Stimulated activated CD8-positive, alpha-beta memory T cell treated with anti-CD3 and anti-CD28 coated beads, Interleukin-12 subunit alpha, Interleukin-12 subunit beta, amount 100 ng/mL, for 1 hour (primary cell): ENCODE measurements at places on chromosomes 1 and 21.

DNA sequence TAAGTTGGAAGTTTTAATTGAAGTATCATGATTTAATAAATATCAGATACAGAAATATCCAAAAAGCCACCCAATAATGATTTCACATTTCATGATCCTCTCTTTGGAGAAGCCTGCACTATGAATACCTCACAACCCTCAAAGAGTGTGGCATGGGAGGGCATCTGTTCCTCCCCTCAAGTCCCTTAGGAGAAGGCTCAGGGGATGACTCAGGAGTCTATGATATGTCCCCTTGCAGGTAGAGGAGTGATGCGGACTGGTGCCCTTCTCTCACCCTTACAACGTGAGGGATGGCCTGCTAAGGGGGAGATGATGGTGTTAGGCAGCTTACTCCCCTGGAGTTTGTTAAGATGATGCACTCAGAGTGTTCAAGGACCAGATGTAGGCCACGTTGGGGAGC, 303.3 kb upstream of the DUSP10 start:
- no peak for DNase-seq

GRCh38 chr1:12615865-12616708, 1.9 kb downstream of the DHRS3 start:
- no peak for DNase-seq

- no peak for DNase-seq
Measured at GRCh38 chr1:244712669-244713068, 59.7 kb downstream of the DESI2 start.

GRCh38 chr1:172473302-172473701, 29.4 kb upstream of the PIGC start:
- no peak for DNase-seq

- no peak for DNase-seq
Measured at GRCh38 chr1:244181867-244182266, 130.8 kb downstream of the ZBTB18 start.

DNA sequence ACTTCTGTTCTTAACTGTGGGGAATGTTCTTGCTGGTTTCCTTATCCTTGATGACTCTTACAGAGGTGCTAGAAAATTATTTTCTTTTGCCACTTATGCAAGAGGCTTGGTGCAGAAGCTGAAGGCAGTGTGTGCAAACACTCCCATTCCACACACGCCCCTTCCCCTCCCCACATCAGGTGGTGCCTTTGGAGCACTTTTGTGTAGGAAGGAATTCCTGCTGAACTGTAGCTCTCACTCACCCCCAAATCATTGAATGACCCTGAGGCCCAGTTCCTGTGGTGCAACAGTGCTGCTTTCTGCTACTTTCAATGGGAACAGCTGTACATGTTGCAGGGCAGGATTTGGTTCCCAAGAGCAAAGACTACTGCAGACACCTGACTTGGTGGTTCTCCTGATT, 101.8 kb downstream of the CD247 start:
- DNase-seq = no peak

- no peak for DNase-seq
Measured at GRCh38 chr1:218751208-218751948, 406.2 kb downstream of the TGFB2 start.

DNA sequence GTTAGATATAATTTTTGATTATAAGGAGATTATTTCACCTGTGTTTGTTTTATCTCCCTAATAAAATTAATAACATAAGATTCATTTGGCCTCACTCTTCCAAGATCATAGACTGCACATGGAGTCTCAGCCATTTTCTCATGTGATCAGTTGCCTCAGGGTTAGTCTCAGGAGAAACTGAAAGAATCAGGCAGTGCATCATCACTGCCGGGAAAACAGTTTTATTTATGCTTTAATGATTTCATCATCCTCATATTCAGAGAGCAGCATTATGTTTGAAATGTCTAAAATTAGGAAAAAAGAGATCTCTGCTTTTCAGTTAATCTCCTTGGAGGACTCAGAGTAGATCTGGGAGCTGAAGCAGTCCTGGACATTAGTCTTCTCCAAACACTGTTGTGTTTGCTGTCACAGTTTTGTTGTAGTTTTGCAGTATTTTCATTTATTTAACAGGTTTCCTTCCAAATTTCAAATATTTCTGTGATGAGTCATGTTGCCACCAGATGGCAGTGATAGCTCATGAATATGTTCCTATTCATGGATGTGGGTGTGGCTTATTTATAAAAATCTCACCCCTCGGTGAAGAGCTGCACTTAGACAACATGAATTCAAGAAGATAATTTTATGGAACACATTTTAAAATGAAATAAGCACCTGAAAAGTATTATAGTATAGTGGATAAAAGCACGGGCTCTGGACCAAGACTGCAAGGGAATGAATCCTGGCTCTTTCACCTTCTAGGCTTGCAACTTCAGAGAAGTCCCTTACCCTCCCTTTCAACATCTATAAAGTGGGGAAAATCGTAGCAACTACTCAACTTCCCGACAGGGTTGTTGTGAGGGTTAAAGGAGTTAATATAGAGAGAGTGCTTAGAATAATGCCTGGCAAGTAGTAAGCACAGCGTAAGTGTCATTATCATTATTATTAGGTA, 31.2 kb downstream of the CHD1L start:
- DNase-seq = no peak

DNA sequence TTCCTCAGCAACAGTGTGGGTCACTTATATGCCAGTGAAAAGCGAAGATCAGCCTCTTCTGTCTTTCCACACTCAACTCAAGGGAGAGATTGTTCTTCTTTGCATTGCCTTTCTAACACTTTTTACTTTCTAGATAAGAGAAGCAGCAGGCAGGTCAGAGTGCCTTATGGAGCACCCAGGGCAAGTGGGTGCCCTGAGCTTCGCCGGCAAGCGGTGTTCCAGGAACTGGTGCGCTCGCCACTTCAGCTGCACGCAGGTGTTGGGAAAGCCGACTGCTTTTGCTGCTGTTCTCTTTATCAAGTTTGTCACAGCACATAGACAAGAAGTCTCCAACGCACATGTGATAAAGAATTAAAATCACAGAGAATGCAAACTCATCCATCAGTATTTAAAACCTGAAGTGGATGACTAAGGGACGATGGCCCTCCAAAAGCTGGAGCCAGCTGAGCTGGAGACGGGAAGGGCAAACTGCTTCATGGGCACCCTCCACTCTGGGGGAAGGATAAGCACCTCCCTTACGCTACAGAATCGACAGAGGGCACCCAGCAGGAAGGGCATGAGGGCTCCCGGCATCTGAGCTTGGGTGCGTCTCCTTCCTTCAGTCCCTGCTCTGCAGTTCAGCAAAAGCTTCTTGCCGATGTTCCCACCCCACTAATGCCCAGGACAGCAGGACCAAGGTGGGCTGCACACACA, 20.7 kb downstream of the UBE2G2 start:
- no peak for DNase-seq

DNA sequence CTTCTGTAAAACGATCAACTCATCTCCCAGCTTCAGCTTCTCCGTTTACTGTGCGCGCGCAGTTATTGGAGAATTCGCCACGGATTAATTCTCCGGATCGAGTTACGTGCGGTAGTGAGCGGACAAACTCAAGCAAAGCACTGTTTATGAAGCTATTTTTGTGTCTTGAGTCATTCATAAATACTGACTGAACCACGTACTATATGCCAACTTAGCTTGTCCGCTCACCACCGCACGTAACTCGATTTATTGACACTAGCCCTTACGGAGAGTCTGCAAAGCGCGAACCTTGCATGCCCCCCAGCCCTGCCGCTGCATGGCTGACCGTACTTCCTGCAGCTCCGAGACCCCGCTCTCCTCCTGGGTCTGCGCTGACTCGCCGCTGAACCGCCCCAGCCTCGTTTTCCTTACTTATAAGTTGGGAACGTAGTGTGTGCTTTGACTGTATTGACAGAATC, 773 bp downstream of the CHD1L start:
- DNase-seq = no peak

DNA sequence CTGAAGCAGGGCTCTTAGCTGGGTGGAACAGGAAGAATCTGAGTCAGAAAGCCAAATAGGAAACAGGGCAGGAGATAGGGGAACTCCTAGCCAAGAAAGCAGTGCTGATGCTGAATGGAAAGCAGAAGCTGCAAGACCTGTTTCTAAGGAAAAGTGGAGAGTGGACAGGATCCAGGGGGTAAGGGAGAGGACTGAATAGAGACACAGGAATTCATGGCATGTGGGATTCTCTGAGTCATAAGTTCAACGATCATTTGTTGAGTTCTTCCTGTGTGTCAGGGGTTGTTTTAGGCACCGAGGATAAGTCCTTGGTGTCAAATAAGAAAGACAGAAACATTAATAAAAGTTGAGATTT, 153.8 kb upstream of the FGGY start:
- no peak for DNase-seq

GRCh38 chr1:214438075-214438474, 113.3 kb downstream of the PTPN14 start:
- no peak for DNase-seq

GRCh38 chr1:78437941-78438340, 52.8 kb upstream of the PTGFR start:
- DNase-seq = no peak

- no peak for DNase-seq
Measured at GRCh38 chr1:208127792-208128529, 116.2 kb downstream of the PLXNA2 start.

DNA sequence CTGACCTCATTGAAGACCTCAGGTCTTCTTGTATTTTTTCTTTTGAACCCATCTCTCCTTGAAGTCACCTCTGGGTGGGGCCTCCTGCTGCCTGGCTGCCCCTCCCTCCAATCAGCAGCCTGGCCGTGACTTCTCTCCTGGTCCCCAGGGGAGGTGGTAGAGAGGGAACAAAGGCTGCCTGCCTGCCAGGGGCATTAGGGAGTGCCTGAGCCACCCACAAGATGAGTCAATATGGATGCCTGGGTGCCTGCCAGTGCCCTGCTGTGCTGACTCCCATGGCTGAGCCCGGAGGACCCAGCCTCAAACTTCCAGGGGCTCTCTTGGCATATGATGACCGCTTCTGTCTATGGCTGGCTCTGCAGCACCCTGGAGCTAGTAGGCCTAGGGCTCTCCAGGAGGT, 5.3 kb upstream of the CDCP2 start:
- DNase-seq = no peak

GRCh38 chr1:54987427-54987826, 7.0 kb downstream of the TMEM61 start:
- no peak for DNase-seq

GRCh38 chr1:14236097-14236496, 362.4 kb upstream of the KAZN start:
- no peak for DNase-seq

DNA sequence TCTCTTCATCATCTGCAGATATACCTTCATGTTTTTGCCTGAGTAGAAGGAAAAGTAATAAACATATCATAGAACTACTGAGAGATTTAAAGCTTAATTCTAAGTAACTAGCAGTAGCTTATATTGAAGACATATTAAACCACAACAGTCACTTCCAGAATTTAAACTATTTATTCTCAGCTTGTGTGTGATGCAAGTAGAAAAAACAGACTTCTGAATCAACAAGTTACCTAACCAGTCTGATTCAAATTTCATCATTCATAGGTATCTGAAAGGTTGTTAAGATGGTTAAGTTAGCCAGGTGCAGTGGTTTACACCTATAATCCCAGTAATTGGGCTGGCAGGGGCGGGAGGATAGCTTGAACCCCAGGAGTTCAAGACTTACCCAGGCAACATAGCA, 41.9 kb downstream of the SPAG17 start:
- no peak for DNase-seq

DNA sequence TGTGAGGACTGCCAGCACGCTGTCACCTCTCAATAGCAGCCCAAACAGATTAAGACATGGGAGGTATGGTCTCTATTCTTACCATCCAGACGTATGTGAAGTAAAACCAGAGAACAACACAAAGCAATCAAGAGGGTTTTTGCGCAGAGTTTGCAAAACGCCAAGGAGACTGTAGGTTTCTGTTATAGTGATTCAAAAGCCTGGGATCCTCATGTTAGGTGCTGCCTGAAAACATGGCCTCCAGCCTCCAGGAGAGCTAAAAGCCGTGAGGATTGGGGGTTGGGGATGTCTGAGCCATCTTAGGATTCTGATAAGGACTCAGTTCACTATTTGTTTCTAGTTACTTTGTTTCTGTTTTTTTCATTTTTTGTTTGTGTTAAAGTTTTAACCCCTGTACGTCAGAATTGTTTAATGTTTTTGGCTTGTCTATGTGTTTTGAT, 4.2 kb upstream of the CCT8 start:
- no peak for DNase-seq

- no peak for DNase-seq
Measured at GRCh38 chr1:27143401-27143800, 11.5 kb downstream of the SLC9A1 start.

GRCh38 chr21:32096411-32096810, 182.4 kb downstream of the MIS18A start:
- no peak for DNase-seq

- DNase-seq = no peak
Measured at GRCh38 chr1:244294599-244295224, 157.0 kb downstream of the ADSS2 start.

DNA sequence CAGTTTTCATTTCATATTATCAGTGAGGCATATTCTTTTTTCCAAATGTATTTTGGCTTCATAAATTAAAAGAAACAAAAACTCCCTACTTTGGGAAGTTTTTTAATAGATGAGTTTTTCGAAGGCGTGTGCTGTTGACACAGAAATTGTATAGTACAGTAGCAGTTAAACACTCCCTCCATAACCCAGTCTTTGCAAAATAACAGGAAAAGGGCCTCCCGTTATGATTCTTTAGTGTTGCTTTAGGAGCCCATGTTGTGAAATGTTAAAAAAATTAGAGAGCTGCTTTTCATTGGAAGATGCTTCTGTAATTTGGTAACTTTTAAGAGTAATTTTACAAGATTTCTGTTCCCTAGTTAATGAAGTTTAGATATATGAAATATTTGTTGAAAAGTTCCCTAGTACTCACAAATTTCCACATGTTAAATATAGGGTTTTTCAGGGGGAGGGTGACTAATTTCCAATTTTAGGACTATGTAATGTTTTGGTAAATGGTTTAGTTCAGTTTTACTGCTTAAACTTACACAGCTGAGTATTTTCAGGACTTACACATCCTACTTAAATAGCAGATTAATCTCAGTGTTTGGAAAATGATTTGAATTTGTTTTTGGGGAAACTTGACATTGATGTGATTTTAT, 2.0 kb downstream of the CAMSAP2 start:
- no peak for DNase-seq

- DNase-seq = no peak
Measured at GRCh38 chr21:45957981-45958600, 23.5 kb upstream of the COL6A1 start.
